Activated gamma-delta T cell treated with anti-CD3 and anti-CD28 coated beads, Interleukin-2, amount 50 U/mL, for 16 hours (primary cell): ENCODE measurements at places on chromosomes 11 and 22.

DNA sequence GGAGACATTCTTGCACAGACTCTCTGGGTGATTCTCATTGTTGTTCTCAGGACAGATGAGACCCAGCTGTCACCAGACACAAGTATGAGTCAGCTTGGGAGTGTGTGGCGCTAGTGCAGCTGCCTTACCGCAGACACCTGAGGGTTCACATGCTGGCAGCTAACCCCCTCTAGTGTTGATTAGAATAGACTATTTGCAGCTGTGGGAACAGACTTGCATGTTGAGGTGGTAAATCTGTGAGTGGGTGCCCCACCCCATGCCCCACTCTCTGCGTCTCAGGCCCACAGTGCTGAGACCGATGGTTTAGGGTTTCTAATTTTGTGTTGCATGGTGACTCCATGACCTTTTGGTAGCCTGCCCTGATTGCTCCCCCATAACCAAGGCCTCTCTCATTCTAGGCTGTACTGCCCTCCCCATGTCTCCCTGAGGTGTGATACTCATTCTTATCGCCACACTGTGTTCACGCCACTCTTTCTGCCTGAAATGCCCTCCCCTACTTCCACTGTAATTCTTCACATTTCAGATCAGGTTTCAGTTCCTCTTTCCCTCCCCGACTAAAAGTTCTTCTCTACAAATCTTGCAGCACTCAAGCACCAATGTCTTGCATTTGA lies 73.7 kb upstream of the KIRREL3 start:
- no peak for DNase-seq

DNA sequence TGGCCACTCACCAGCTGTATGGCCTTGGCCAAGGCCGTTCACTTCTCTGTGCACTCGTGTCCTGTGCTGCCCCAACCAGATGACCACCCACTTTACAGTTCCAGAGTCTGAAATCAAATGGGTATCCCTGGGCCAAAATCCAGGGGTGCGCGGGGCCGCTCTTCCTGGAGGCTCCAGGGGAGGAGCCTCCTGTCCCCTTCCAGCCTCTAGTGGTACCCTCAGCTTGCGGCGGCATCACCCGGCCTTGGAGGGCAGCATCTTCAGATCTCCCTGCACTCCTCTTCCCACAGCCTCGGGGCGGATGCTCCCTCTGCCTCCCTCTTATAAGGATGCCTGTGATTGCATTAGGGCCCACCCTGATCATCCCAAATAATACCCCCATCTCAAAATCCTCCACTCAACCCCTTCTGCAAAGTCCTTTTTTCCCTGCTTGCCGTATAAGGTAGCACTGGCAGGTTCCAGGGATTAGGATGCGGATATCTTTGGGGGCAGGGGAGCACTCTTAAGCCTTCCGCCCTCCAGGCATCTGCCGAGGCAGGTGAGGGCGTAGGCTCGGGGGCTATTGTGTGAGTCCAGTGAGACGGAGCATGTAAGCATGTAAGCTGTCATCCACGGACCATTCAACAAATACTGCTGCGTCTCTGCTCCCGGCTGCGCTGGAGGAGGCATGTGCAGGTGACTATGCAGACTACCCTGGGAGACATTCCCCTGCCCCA lies 24.4 kb upstream of the SHISAL1 start:
- DNase-seq = no peak

GRCh38 chr11:27868226-27868625 lies 168.0 kb upstream of the BDNF start:
- DNase-seq = no peak

GRCh38 chr11:57131080-57131790 lies 50.5 kb upstream of the LRRC55 start:
- no peak for DNase-seq

- no peak for DNase-seq
These were observed 91.4 kb downstream of the CSNK2A3 start for GRCh38 chr11:11261629-11262028.

- no peak for DNase-seq
These were observed 83.6 kb upstream of the BARX2 start for GRCh38 chr11:129292092-129292491.

- no peak for DNase-seq
These were observed 39.3 kb upstream of the MYO18B start for GRCh38 chr22:25702571-25703167.

DNA sequence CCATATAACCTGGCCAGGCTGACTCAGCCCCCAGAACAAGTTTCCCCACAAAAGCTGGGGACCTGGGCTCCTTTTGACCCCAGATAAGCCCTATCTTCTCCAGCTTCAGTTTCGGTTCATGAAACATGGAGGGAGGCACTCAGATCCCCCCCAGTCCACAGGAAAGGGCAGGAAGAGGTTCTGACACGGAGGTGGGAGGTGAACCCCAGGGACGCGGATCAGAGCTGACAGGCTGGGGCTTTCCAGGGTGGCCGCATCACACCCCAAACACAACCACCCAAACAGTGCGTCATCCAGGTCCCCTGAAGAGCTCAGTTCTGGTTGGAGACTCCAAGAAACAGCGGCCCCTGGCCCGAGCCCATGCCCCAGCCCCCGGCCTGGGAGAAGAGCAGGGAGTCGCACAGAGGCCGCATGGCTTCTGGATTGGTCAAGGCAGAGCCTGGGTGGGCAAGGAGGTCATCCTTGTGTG lies 44.3 kb upstream of the A4GALT start:
- DNase-seq = no peak

DNA sequence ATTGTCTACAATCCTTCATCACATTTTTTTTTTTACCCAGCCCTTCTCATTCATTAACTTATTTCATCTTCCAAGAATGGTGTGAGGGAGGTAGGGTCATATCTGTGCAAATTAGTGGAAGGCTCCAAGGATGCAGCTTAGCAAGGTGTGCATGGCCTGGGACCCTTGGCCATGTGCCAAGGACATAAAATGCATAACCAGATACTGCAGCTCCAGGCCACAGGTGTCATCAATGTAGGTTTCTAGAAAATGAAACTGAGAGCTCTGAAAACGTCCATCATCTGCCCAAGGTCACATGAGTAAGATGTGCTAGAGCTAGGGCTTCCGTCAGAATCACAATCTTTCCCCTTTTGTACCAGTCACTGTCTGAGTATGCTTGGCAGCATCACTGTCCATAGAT lies 29.8 kb downstream of the ANKK1 start:
- no peak for DNase-seq

GRCh38 chr11:118214210-118214914 lies 10.4 kb downstream of the JAML start:
- DNase-seq = no peak
